ENCODE measurements at places on chromosomes 16 and 17.

DNA sequence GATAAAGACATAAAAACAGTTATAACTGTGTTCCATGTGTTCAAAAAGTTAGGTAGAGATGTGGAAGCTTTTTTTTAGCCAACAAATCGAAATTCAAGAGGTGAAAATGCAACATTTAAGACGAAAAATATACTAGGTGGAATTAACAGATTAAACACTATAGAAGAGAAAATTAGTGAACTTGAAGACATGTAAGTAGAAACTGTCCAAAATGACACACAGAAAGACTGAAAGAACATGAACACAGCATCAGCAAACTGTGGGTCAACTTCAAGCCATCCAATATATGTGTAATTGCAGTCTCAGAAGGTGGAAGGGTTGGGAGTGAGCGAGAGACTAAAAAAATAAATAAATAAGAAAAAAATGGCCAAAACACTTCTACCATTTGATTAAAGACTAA lies 9.3 kb downstream of the FAM83G start:
- no peak for DNase-seq

GRCh38 chr16:85798901-85799496 lies 345 bp downstream of the EMC8 start:
- no peak for DNase-seq

DNA sequence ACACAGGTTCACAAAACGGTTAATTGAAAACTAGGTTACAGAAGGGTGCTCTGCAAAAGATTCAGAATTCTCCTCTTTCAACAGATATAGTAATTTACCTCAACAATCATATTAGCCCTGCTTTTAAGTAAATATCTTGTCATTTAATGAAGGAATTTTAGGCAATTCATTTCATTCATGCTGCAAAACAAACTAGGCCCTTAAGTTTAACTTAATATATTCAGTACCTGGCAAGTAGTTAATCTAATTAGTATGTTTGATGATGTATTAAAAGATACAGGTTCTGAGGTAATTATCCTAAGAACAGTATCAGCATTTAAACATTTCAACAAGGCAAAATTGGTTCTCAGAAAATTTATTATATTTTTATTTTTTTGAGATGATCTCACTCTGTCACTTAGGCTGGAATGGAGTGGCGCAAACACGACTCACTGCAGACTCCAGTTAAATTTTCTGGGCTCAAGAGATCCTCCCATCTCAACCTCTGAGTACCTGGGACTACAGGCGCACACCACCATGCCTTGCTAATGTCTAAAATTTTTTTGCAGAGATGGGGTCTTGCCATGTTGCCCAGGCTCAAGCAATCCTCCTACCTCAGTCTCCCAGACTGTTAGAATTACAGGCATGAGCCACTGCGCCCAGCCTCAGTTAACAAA lies 44.9 kb downstream of the SMURF2 start:
- no peak for DNase-seq

GRCh38 chr17:10516065-10516464 lies 2.3 kb downstream of the MYH1 start:
- DNase-seq = no peak

GRCh38 chr17:21772321-21772720 lies 80.0 kb downstream of the KCNJ18 start:
- DNase-seq = no peak

- DNase-seq = no peak
Observed at GRCh38 chr17:41528959-41529353, 848 bp upstream of the KRT19 start.

GRCh38 chr17:58756246-58757161 lies 850 bp downstream of the PPM1E start:
- no peak for DNase-seq

GRCh38 chr17:28457890-28458289 lies 15.6 kb upstream of the SLC13A2 start:
- no peak for DNase-seq

DNA sequence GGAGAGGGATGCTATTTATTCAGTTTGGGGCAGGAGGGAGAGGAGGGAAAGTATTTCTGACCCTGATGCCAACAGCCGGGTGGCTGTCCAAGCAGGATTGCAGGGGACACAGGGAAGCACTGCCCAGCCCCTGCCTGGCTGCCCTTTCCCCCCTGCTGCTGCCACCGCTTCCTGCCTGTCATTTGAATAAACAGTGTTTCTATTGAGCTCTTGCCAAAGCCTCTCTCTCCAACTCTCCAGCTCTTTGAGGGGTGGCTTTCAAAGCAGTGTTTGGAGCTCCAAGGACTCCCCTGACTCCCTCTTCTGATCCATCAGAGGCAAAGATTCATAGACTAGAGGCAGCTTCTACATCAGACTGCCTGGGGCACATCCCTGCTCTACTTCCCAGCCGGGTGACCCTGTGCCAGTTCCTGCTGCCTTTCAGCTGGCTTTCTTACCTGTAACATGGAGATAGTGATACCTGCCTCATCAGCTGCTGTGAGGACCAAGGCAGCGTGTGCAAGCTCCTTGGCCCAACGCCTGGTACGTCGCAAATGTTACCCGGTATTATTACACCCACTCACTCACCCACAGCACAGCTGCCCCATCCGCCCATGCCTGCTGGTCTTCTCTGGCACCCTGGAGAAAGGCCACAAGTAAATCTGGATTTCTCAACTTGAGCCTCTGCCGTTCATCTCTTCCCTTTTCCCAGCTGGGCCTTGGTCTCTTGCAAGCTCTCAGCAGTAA lies 9.5 kb downstream of the PROCA1 start:
- no peak for DNase-seq

DNA sequence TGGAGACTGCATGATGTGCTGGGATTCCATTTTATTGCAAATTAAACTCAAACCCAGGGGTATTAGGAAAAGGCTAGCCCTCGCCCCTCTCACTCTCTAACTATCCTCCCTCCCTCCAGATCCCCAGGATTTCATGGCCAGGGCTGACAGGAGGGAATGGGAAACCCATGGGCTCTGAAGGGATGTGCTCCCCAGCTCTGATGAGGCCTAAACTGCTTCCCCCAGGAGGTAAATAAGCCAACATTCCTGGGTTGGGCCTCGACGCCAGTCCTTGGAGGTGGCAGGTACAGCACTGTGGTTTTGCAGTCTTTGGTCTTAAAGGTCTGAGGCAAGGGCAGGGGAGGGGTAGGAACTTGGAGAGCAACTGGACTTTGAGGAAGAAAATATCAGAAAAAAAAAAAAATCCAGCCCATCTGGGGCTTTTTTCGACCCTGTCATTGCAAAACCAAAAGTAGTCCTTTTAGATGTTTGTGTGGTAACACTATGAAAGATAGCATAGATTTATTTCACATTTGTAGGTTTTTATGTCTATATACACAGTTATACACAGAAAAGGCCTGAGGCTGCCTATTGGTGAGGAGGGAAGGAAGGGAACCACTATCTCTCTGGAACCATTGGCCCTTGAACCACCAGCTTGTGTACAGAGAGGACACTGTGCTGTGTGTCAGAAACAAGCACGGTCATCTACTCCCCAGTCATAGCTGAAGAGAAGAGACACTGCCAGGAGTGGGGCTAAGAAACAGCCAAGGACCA lies 12.0 kb downstream of the C17orf113 start:
- DNase-seq = no peak

Data from right renal cortex interstitium (tissue), 3 donors.